ENCODE measurements at places on chromosomes 11 and 22.

GRCh38 chr11:125380756-125381445, 115.2 kb downstream of the FEZ1 start:
- no peak for DNase-seq

DNA sequence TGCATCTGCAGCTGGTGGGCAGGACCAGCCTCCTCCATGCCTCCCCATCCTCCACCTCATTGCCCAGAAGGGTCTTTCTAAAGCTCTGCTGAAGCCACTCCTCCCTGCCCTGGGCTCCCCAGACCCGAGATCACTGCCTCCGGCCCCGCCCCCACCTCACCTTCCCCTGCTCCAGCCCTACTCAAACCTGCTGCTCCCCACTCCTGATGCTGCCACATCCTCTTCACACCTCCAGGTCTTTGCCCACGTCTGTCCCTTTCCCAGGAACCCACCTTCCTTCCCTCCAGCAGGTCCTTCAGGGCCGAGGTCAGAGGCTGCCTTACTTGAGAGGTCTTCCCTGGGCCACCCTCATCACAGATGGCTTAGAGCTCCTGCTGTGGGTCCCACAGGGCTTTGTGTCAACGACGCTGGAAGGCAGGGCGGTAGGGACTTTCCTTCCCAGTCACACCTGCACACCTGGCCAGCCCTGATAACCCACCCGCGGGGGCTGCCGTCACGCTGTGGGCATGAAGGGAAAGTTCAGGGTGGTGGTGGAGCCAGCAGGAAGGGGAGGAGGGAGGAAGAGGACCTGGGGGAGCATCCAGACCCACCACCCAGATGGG, 11.9 kb downstream of the WNT7B start:
- no peak for DNase-seq

- DNase-seq, result no peak
Measured at GRCh38 chr11:18229501-18229900, 7.1 kb downstream of the SAA4 start.

GRCh38 chr11:63020671-63021291, 5.1 kb upstream of the SLC22A8 start:
- no peak for DNase-seq

DNA sequence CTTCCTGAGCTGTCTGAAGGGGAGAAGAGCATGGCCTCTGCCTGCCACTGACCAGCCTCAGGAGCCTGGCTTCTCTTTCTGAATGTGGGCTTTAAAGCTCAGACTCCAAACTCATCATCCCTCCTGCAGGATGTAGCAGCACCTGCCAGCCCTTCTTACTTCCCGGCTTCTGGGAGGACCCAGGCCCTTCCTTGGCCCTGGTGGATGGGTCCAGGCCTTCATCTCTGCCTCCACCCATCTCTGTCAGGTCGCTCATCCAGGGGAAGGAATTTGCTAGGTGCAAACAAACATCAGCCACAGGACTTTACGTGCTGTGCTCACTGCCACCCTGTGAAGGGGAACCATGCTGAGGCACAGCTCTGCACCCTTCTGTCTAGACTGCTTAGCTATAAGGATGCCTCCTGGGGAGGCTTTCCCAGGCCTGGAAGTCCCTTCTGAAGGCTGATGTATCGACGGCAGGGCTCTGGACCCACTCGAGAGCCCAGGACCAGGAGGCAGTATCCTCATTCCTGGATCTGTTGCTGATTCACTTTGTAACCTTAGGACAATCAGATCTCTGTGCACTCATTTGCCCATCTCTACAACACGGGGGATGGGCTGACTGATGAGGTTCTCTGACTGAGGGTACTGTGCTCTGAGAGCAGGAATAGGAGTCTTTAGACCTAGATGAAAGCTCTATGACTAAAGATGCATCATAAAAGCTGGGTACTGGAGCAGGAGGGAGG, 30.9 kb downstream of the USP35 start:
- no peak for DNase-seq

DNA sequence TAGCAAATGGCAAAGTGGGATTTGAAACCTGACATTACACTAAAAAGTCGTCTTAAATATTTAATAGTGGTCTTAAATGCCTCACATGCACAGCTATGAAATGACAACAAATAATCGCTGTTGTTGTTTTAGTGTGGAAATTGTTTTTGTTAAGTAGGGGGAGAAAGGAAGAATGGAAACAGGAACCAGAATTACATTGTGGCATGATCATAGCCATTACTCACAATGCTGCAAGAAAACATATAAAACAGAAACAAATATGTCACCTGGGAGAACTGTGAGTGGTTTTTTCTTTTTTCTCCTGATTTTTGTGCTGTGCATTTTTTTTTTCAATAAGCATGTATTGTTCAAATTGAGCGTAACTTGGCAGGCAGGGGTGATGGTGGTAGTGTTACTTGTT, 22.9 kb downstream of the FAM76B start:
- no peak for DNase-seq

GRCh38 chr11:103406357-103406756, 297.1 kb downstream of the DYNC2H1 start:
- DNase-seq, result no peak

DNA sequence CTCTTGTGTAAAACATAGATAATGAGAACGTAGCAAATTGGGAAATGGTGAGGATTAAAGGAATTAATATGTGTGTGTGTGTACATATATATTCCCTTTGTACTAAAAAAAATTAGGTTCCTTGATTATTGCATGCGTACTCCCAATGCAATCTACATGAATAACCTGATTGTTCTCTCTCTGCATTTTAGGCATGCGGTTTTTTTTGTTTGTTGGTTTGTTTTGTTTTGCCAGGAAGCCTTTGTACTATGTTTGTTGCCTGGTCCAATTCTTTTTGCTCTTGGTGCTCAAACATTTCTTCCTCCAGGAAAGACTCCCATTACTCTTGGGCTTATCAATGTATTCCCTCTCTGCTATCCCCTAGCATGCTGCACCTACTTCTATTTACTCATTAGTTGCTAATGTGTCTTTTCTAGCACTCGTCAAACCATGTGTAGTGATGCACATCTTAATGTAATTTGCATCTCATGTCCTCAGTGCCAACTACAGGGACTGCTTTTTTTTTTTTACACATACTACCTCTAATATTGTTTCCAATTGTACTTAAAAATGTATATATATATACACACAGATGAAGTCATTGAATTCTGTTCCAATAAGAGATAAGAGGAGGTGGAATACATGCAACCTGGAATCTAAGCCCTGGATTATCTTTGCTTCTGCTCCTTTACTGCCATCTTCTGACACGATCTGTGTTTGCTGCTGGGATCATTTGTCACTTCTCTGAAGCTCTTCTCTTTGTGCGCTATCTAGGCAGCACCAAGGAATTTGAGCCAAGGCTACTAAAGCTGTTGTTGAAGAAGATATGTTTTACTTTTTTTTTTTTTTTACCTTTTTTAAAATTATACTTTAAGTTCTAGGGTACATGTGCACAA, 197.2 kb upstream of the ANO3 start:
- DNase-seq, result no peak

DNA sequence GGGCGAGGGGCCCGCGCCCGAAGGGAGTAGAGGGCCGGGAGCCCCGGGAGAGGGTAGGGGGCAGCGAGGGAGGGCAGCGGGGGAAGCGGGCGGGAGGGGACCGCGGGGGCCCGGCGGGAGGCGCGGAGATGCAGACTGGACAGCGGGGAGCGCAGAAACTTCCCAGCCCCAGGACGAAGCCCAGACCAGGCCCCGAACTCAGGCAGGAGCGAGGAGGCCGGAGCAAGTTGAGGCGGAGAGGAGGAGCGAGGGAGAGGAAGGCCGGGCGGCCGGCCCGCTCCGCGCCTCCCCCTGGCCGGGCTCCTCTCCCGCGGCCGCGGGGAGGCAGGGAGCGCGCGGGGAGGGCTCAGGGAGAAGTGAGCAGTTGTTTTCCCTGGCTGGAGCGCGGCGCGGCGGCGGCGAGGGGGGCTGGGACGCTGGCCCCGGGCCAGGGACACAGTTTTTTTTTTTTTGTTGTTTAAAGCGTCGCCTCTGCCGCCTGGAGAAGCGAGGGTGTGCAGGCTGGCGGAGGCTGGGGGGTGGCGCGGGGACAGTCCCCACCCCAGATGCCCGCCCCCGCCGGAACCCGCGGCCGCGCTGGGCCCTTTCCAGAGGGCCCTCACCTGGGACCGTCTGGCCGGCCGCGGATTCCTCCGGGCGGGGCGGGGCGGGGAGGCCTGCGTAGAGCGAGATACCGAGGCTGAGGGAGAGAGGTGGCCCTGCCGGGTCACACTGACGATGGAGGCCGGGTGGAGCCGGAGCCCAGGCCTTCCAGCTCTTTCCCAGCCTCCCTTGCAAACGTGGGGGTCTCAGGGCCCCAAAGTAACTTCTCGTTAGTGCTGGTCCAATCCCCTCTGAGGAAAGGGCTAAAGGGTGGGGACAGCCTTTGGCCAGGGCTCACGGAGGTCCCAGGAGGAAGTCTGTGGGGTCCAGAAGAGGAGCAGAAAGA, at the start of gene LTBP3:
TSS of gene LTBP3 (minus strand) at position 358 of the 928 bp plus-strand sequence. CDS start 400 bp downstream, outside the sequence.
- no peak for DNase-seq

DNA sequence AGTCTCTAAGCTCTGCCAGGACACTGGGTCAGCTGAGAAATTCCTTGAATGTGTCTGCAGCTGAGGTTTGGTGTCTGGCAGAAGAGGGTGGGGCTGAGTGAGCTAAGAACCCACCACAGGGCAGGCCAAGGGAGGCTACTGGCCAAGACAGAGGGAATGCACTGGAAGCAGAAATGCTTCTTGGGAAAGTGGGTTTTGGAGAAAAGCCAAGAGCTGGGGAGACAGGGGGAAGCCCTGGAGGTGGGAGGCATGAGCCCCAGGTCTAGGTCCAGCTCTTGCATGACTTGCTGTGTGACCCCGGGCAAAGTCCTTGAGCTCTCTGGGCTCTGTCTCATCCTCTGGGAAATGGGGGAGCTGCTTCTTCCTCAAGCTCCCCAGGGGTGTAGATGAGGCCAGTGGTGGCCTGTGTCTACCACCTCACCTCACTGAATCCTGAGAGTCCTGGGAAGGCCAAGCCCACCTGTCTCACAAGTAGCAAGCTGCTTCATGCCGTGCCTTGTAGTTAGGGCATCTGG, 2.3 kb downstream of the MMP11 start:
- no peak for DNase-seq
